ENCODE measurements at places on chromosomes 7 and 10.

GRCh38 chr10:125482108-125482507 is 200.9 kb downstream of the TEX36 start:
- DNase-seq = peak; percentile 16

DNA sequence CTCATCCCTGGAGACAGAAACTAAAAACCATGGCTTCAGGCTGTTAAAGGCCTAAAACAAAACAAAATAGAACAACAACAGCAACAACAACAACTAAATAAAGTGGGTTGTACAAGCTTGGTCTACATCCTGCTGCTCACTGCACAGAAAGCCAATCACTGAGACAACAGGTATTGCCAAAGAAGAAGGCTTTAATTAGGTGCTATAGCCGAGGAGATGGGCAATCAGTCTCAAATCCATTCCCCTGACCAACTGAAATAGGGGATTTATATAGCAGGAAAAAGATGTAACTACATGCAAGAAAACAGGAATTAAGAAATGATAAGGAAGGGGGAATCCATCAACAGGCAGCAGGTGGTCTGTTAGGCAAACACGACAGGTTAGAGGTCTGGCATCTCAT is 22.4 kb upstream of the NUB1 start:
- no peak for DNase-seq

DNA sequence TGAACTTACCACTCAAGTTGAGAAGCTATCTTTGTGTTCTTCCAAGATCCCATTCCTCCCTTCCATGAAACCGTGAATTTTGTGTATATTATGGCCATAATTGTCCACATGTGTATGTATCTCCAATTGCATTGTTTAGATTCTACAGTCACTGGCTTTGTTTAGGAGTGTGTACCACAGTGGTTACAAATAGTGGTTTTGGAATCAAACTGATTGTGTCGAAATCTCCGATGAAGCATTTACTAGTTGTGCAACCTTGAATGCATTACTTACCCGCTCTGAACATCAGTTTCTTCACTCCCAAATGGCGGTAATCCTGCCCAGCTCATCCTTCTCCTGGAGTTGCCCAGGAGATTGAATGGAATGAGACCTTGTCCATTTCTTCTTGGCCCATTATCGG is 145.0 kb upstream of the ZNF32 start:
- DNase-seq = peak; percentile 47

DNA sequence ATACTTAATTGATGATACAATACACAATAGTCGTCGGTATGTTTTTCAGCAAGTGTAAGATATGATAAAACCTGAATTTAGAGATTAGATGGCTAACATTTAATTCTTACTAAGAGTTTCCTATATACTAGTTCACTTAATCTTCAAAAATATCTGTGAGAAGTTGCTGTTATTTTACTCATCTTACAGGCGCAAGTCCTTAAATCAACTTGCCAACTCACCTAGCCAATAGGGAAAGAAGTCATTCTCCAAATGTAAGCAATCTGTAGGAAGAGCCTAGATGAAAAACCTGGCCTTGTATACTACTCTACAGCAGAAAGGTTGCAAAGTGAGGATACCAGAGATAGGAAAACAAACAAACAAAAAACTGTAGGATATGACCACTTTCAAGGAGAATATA is 10.6 kb downstream of the CD36 start:
- DNase-seq = no peak

- no peak for DNase-seq
Observed at GRCh38 chr10:120614680-120615079, 157.7 kb downstream of the PLPP4 start.

- peak; percentile 73 for DNase-seq
Observed at GRCh38 chr7:100465702-100466311, 1.7 kb upstream of the SPACDR start.

DNA sequence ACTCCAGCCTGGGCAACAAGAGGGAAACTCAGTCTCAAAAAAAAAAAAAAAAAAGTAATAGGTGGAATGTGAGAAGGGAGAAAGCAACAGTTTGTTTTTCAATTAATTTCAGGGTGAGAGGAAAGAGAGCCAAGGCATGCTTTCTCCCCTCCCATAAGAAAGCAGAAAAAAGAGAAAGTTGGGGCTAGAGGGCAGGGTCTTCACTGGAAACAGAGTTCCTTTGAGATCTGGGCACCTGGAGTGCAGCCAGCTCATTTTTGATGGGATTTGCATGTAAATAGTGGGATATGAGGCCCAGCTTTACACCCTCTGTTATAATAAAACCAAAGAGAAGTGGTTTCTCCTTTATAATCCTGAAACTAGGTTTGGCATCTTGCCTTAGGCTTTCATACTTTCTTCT is 13.8 kb upstream of the STOX1 start:
- no peak for DNase-seq

DNA sequence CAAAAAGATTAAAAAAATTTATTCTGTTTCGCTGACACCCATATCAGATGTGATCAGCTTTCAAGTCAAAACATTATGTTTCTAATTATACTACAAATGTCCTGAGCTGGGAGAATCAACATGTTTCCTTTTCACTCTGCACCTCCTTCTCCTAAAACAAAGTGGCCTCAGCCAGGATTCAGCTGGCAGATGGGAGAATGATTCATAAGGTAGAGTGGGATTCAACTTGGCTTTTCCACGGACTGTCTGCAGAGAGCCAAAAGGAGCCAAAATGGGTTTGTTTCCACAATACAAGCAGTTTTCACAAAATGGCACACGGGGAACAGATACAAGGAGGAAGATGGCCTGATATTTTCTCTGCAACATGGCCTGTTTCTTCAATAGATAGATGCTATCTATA is 376.5 kb upstream of the PRKCQ start:
- no peak for DNase-seq

DNA sequence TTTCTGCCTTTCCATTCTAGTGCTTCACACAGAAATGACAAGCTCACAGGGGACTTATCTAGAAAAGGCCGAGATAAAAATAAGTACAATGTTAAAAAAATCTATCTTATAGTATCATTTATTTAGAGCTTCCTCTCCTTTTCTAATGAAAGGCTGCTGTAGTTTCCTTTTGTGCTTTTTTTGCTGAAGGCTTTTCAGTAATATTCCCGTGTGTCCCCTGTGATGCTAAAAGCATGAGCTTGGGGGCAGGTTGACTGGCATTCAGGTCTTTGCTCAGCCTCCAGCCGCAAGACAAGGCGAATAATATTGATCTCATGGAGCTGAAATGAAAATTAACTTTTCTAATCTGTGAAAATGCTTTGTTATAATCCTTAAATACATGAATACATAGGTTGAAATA is 143.0 kb downstream of the ST7 start:
- DNase-seq = no peak

All from fibroblast of skin of right biceps (primary cell).